Lung (tissue), 17 donors: ENCODE measurements at places on chromosomes 5 and 9. TPM values are rescaled to one million over a fixed set of nuclear protein-coding genes. Genes with fewer than 3 reads are reported as not detected.

DNA sequence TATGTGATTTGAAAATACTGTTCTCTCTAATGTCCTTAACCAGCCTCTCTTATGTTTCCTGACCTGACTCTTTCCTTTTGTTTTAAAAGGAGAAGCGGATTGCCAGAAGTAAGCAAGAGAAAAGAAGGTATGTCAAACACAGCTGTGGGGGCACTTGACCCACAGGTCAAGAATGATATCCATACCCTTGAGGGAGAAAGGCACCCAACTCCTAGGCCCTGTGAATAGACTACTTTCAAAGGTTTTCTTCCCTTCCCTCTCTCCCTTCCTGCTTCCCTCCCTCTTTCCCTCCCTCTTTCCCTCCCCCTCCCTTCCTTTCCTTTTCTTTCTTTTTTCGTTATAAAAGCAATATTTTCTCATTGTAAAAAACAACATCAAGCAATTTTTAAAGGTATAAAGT, 306.8 kb downstream of the TRPM3 start:
- H3K27ac ChIP-seq, result no peak overlapping the region
- H3K4me3 ChIP-seq, result no peak overlapping the region
- no peaks in the 10 kb centered on the region for H3K36me3 ChIP-seq
- H3K4me1 ChIP-seq, result no peaks in the 10 kb centered on the region
- no peaks in the 10 kb centered on the region for H3K27me3 ChIP-seq

- no peak for DNase-seq
- H3K36me3 ChIP-seq, result no peaks in the 10 kb centered on the region
- peaks cover 10% of the 10 kb centered on the region for H3K4me1 ChIP-seq
- no peaks in the 10 kb centered on the region for H3K27me3 ChIP-seq
Observed at GRCh38 chr9:77679088-77679487, 31.0 kb upstream of the GNA14 start.

Gene ZBED3
- total RNA-seq, result 17.1 TPM

Gene HSD17B3
- not detected for total RNA-seq

DNA sequence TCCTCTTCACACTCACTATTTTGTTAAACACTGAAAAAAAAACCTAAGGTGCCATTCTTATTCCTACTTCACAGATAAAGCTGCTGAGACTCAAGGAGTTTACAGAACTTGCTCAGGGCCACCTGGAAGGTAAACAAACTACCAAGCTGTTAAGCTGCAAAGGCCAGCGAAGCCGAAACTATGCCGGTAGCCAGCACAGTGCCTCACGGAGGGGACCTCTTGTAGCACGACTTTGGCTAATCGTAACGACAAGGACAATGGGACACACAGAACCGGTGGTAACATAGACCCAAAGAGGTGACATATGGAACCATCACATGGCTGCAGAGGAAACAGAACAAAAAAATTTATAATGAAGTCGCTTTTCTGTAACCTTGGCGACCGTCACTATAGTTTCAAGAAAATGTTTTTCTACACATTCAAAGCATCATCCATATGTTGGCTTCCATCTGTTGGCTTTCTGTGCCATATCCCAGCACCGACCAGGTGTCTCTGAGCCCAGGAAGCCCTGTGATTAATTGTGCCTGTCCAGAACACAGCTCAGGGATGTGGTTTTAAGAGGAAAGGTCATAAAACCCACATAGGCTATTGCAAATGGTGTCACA, 60.3 kb downstream of the S1PR3 start:
- no peak overlapping the region for H3K4me3 ChIP-seq
- H3K36me3 ChIP-seq, result no peaks in the 10 kb centered on the region
- no peaks in the 10 kb centered on the region for H3K27me3 ChIP-seq
- no peak overlapping the region for H3K27ac ChIP-seq

GRCh38 chr9:19875291-19875920, 86.6 kb upstream of the SLC24A2 start:
- H3K4me3 ChIP-seq, result no peak overlapping the region
- H3K27me3 ChIP-seq, result no peaks in the 10 kb centered on the region
- H3K4me1 ChIP-seq, result no peaks in the 10 kb centered on the region
- no peak for DNase-seq

- no peaks in the 10 kb centered on the region for H3K4me1 ChIP-seq
- no peaks in the 10 kb centered on the region for H3K36me3 ChIP-seq
- H3K4me3 ChIP-seq, result no peak overlapping the region
- DNase-seq, result no peak
Observed at GRCh38 chr5:118196229-118196628, 792.1 kb downstream of the DTWD2 start.

- no peak for DNase-seq
- no peak overlapping the region for H3K4me3 ChIP-seq
- peaks cover 6% of the 10 kb centered on the region for H3K4me1 ChIP-seq
- H3K27me3 ChIP-seq, result no peaks in the 10 kb centered on the region
Observed at GRCh38 chr5:96633820-96634219, 28.4 kb upstream of the CAST start.

DNA sequence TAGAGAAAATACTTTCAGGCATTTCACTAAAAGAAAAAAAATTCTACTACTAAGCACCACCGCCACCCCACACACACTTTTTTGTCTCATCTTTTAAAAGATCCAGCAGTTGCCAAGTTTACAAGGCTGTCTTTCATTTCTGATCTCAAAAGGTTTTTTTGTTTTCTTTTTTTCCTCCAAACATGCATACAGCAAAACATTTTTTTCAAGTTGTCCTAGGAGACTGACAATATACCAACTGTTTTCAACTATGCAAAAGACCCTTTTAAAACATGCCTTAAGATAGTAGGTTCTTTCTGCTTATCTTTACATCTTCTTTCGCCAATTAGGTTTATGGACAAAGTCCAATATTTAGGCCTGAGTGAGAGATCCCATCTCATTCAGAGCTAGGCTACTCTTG, 65.2 kb downstream of the HMHB1 start:
- H3K36me3 ChIP-seq, result no peaks in the 10 kb centered on the region
- no peak for DNase-seq
- no peaks in the 10 kb centered on the region for H3K27me3 ChIP-seq

- H3K27ac ChIP-seq, result peak overlapping the region; percentile 75
- H3K27me3 ChIP-seq, result no peaks in the 10 kb centered on the region
- H3K4me1 ChIP-seq, result no peaks in the 10 kb centered on the region
- H3K36me3 ChIP-seq, result no peaks in the 10 kb centered on the region
- H3K4me3 ChIP-seq, result no peak overlapping the region
Observed at GRCh38 chr5:139985290-139985689, 57.8 kb downstream of the NRG2 start.

- no peaks in the 10 kb centered on the region for H3K27me3 ChIP-seq
- peaks cover 2% of the 10 kb centered on the region for H3K4me1 ChIP-seq
- peaks cover 24% of the 10 kb centered on the region for H3K36me3 ChIP-seq
- DNase-seq, result no peak
- no peak overlapping the region for H3K4me3 ChIP-seq
Observed at GRCh38 chr5:126615286-126615685, 14.5 kb downstream of the PHAX start.

GRCh38 chr5:139809331-139809810, 13.8 kb downstream of the PSD2 start:
- H3K4me3 ChIP-seq, result no peak overlapping the region
- no peaks in the 10 kb centered on the region for H3K27me3 ChIP-seq
- no peak overlapping the region for H3K27ac ChIP-seq

GRCh38 chr9:87898151-87898550, 15.5 kb downstream of the SPATA31E1 start:
- no peak for DNase-seq
- H3K36me3 ChIP-seq, result no peaks in the 10 kb centered on the region
- no peaks in the 10 kb centered on the region for H3K27me3 ChIP-seq
- H3K27ac ChIP-seq, result no peak overlapping the region
- H3K4me1 ChIP-seq, result no peaks in the 10 kb centered on the region
- no peak overlapping the region for H3K4me3 ChIP-seq

Gene ATP6V1G1
- total RNA-seq, result 102 TPM

- peaks cover 32% of the 10 kb centered on the region for H3K36me3 ChIP-seq
- H3K4me1 ChIP-seq, result no peaks in the 10 kb centered on the region
- H3K27ac ChIP-seq, result no peak overlapping the region
Observed at GRCh38 chr5:176342766-176343458, 18.7 kb downstream of the KIAA1191 start.

- H3K4me3 ChIP-seq, result no peak overlapping the region
- no peaks in the 10 kb centered on the region for H3K4me1 ChIP-seq
- no peaks in the 10 kb centered on the region for H3K36me3 ChIP-seq
Observed at GRCh38 chr5:149576021-149576420, 5.3 kb upstream of the ARHGEF37 start.

Gene TAF11L5
- total RNA-seq, result not detected

GRCh38 chr5:152374711-152375275, 30.3 kb downstream of the NMUR2 start:
- no peak for DNase-seq
- no peak overlapping the region for H3K4me3 ChIP-seq
- no peaks in the 10 kb centered on the region for H3K4me1 ChIP-seq

Gene AGXT2
- not detected for total RNA-seq

DNA sequence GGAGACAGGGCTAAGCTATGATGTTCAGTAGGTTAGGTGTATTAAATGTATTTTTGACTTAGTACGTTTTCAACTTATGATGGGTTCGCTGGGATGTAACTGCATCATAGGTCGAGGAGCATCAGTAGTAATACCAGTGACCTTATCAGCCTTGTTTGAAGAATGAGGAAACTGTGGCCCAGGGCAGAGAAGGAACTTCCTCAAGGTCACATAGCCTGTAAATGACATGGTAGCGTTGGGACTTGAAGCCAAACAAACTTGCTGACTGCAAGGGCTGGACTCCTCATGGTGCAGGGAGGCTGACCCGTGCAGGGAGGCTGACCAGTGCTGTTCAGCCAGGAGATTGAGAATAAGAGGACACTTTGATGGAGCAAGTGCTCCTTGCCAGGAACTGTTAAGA, 21.3 kb upstream of the PTPN3 start:
- DNase-seq, result no peak
- H3K4me1 ChIP-seq, result no peaks in the 10 kb centered on the region
- no peak overlapping the region for H3K4me3 ChIP-seq
- H3K36me3 ChIP-seq, result no peaks in the 10 kb centered on the region
- no peaks in the 10 kb centered on the region for H3K27me3 ChIP-seq
- H3K27ac ChIP-seq, result no peak overlapping the region

DNA sequence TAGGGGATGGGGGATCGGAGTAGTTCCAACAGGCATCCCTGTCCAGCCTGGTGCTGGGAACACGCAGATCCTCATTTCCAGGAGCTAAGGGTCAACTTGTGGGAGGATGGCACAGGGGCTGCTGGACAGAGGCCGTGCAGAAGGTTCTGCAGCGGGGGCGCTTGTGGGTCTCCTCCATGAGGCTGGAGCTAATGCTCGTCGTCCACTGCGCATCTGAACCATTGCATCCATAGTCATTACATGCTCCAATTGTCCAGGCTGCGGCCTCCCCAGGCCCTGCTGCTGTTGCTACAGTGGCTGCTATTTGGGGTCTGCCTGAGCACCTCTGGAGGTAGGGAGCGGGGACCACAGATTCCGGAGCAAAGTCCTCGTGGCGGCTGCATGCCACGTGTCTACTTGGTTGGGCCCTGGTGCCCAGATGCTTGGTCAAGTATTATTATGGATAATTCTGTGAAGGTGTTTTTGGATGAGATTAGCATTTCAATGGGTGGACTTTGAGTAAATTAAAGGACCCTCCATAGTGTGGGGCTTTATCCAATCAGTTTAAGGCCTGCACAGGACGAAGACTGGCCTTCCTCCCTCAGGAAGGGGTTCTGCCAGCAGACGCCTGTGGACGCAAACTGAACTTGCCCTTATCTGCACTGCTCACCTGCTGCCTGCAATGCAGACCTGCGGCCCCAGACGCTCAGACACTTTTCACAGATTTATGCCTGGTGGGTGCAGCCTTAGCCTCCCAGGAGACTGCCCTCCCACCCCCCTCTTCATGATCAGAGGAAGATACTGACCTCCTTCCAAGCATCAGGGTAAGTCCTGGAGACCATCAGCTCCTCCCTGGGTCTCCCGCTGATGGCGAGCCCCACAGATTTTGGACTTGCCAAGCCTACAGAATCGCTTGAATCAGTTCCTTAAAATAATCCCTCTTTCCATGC, 127.5 kb upstream of the IRX4 start:
- H3K27me3 ChIP-seq, result peaks cover 7% of the 10 kb centered on the region
- peaks cover 5% of the 10 kb centered on the region for H3K4me1 ChIP-seq
- H3K36me3 ChIP-seq, result no peaks in the 10 kb centered on the region
- H3K4me3 ChIP-seq, result no peak overlapping the region
- H3K27ac ChIP-seq, result no peak overlapping the region
- DNase-seq, result no peak

DNA sequence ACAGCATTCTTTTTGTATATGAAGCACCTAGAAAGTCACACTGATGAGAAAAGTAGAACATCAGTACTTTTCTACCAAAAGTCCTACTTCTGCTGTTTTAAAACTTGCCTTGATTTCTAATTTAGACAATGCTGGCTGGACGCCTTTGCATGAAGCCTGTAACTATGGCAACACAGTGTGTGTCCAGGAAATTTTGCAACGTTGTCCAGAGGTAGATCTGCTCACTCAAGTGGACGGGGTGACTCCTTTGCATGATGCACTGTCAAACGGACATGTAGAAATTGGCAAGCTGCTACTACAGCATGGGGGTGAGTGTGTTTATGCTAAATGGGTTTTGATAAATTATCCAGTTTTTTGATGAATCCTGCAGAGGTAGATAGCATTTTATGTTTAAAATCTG, 73.5 kb downstream of the SLF1 start:
- H3K27me3 ChIP-seq, result no peaks in the 10 kb centered on the region
- no peak overlapping the region for H3K4me3 ChIP-seq
- peaks cover 5% of the 10 kb centered on the region for H3K36me3 ChIP-seq
- no peak overlapping the region for H3K27ac ChIP-seq
- H3K4me1 ChIP-seq, result no peaks in the 10 kb centered on the region
- DNase-seq, result peak; percentile 54

- no peak overlapping the region for H3K4me3 ChIP-seq
- DNase-seq, result no peak
- no peaks in the 10 kb centered on the region for H3K27me3 ChIP-seq
- no peak overlapping the region for H3K27ac ChIP-seq
- no peaks in the 10 kb centered on the region for H3K4me1 ChIP-seq
Observed at GRCh38 chr5:176401281-176402205, 13.0 kb downstream of the HIGD2A start.

DNA sequence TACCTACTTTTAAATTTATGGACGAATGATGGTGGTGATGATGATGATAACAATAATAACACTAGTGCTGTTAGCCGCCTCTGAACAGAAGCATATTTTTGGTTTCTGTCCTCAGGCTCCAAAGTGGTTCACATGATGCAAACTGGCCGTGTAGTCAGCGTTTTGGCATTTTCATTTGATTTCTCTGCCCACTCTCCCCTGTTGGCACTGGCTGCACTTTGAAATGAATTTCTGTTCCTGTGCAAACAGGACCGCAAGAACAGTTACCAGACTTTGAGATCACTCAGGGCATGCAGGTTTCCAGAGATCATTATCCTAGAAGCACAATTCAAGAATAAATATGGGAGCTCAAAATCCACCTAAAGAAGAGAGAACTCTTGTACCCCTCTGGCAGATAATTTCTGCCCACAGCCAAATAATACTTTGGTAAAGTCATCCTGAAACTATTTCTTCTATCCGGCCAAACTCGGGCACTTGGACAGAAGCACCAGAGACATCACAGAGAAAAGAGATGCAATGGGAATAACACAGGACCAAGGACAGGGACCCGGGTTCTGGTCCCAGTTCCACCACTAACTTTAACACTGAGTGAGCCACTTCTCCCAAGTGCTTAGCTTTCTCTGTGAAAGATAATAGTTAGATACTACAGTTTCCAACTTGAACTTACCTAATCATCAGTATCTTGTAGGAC, 201.7 kb upstream of the PTGER4 start:
- H3K27ac ChIP-seq, result no peak overlapping the region
- H3K36me3 ChIP-seq, result no peaks in the 10 kb centered on the region
- no peak overlapping the region for H3K4me3 ChIP-seq
- DNase-seq, result no peak
- no peaks in the 10 kb centered on the region for H3K4me1 ChIP-seq

Gene LRRC19
- 0.28 TPM for total RNA-seq

GRCh38 chr5:82274343-82275211, 3.6 kb downstream of the RPS23 start:
- H3K4me1 ChIP-seq, result peaks cover 19% of the 10 kb centered on the region
- H3K27me3 ChIP-seq, result no peaks in the 10 kb centered on the region
- DNase-seq, result no peak
- no peak overlapping the region for H3K4me3 ChIP-seq
- H3K27ac ChIP-seq, result no peak overlapping the region
- H3K36me3 ChIP-seq, result peaks cover 27% of the 10 kb centered on the region
